Left kidney (tissue), 8 donors: ENCODE measurements at places on chromosomes 4 and X. TPM values are rescaled to one million over a fixed set of nuclear protein-coding genes. Genes with fewer than 3 reads are reported as not detected.

- no peak for DNase-seq
Observed at GRCh38 chrX:25277574-25277973, 261.8 kb upstream of the ARX start.

- DNase-seq: no peak
Observed at GRCh38 chr4:184281231-184282139, 63.8 kb upstream of the ENPP6 start.

DNA sequence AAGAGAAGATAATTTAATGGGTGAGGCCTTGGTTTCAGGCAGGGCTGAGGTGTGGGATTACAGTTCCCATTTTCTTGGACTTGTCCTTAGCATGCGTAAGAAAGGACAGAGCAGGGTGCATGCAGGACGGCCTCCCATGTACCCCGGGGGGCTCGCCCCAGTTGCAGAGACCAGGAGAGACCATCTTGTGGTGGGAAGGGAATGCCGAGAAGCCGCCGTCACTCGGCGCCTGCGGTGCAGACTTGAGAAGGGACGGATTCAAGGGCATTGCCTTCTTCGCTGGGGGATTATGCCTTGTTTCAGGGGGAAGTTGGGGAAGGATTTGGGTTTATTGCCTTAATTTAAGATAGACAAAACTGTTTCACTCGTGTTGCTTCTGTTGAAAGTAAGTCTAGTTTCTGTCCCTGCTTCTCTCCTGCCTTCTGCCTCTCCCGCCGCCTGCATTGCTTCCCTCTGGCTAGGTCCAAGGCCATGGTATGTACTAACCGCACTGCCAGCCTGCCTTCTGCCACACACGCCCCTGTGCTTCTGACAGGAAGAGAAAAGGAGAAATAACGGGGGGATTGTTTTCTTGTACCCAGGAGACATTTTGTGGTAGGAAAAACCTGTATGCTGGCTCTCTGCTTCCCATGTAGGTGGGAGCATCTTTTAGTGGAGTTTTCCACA is 175.9 kb downstream of the DCLK2 start:
- no peak for DNase-seq

CCDC110 gene
- polyA plus RNA-seq: 2.7 TPM

AKAP4 gene
- polyA plus RNA-seq: 0.07 TPM

DNA sequence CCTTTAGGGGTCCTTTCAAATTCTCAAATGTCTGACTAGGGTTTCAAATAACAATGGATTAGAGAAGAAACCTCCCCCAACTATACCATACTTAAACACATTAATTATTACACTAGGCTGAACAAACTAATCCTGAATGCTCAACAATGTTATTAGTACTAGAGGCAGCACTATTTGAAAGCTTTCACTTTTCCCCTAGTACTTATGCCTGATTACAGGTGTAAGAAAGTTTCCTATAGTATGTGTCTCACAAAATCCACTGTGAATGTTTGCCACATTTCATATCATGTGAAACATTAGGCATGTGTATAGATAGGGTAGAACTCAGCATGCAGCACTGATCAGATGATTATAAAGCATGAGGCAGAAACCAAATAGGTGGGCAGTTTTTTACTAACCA is 336.2 kb downstream of the ZNF674 start:
- no peak for DNase-seq

DNA sequence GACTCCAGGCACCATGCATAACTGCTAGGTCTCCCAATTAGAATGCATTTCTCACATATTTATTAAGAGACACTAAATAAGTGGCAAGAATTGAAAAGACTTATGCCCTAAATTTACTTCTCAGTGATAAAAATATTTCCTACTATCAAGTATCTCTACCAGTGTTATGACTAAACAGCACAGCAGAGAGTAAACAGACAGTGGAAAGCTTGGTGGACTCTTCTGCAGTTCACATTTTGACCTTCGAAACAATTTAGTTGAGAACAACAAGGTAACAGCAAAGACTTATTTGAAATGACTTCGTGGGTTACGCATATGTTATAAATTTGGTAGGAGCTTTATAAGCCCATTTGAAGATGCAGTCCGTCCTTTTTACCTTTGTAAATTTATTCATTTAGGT is 16.3 kb upstream of the MAML3 start:
- no peak for DNase-seq

DNA sequence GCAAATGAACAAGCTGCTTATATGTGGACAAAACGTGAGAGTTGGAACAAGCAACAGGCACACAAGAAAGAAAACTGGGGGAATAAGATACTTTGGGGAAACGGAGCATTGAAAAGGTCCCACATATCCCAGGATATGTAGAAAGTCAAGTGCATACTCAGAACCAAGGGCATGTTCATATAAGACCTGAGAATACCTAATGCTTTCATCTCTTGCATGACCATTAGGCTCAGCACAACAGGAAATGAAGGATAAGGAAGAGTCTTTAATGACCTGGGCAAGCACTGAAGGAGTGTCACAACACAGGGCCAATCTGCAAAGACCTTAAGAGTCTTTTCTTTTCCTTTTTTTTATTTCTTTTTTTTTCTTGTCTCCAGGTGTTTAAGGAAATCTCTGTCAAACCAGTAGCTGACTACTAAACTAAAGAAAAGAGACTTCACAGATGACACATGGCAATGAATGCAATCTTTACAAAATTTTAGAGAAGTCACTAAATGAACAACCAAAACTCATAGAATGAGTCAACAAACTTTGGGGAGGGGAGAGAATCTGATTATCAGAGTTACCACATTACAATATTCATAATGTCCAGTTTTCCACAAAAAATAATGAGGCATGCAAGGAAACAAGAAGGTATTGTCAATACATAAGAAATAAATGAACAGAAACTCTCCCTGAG is 67.9 kb upstream of the STK26 start:
- no peak for DNase-seq

GRCh38 chr4:2924765-2925301 is 38.4 kb downstream of the NOP14 start:
- no peak for DNase-seq

GRCh38 chr4:138162259-138162658 is 79.9 kb downstream of the SLC7A11 start:
- no peak for DNase-seq

- DNase-seq: no peak
Observed at GRCh38 chr4:16227462-16227868, 1.2 kb upstream of the TAPT1 start.

- DNase-seq: no peak
Observed at GRCh38 chrX:154063234-154063633, 34.3 kb downstream of the MECP2 start.

DNA sequence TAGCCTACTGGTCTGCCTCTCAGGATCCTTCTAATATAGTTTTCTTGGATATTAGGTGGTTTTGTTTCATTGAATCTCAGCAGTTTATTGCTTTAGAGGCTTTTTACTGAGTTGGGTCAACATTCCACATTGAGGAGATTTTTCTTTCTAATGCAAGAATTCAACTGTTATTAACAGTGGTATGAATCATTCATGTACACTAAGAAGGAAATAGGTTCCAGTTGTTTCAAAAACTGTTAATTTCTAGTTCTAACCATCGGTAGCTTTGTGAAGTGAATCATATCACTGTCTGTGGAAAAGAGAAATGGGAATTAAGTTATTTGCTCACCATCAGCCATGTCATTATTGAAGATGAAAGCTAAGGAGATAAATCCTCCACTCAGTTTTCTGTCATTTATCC is 331.5 kb downstream of the RPA4 start:
- DNase-seq: no peak

DNA sequence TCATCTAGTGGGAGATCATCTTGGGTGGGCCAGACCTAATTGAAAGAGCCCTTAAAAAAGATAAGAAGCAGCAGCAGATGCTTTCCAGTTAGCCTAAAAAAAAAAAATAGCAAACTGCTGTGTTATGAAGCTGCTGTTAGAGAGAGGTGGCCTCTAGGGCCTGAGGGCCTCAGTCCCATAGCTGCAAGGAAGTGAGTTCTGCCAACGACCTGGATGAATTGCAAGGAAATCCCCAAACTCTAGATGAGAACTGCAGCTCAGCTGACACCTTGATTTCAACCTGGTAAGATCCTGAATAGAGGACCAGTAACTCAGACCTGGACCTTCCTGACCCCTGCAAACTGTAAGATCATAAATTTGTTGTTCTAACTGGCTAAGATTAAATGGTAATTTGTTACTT is 275.2 kb downstream of the TENM3 start:
- DNase-seq: no peak

GRCh38 chrX:10526451-10526850 is 93.9 kb downstream of the MID1 start:
- no peak for DNase-seq

DNA sequence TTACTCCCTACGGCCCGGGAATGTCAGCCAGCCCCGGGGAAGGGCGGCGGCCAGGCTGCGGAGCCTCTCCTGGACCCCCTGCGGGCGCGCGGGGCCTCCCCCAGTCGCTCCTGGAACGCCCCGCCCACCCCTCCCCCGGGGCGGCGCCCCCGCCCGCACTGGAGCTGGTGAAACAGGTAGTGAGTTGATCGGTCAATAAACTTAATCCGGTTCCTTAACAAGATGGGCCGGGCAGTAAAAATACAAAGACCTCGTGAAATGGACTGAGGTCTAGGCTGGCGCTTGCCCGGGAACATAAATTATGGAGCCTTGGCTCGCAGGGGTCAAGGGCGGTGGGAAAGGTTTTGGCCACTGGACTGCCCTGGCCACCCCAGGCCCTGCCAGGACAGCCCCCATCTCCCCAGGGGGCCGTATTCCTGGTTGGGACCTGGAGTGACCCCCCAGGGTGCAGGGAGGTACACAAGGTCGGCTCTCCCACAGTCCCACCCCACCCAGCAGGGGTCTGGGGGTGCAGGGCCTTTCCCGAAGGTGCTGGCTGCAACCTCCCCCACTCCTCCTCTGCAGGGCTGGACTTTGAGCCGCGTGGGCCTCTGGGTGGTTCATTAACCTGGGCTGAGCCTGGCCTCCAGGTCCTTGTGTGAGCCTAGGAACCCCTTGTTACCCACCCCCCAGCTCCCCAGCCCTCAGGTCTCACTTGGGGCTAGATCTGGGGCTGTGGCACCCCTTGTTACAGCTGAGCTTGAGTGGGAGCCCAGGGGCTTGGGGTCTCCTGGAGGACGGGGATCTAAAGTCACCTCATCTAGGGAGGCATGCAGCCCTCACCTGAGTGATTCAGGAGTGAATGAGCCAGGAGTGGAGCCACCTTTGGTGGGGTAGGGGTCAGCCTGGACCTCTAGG is 2.5 kb downstream of the FGFR3 start:
- DNase-seq: no peak

- no peak for DNase-seq
Observed at GRCh38 chrX:107451731-107452130, 2.3 kb downstream of the FRMPD3 start.

DNA sequence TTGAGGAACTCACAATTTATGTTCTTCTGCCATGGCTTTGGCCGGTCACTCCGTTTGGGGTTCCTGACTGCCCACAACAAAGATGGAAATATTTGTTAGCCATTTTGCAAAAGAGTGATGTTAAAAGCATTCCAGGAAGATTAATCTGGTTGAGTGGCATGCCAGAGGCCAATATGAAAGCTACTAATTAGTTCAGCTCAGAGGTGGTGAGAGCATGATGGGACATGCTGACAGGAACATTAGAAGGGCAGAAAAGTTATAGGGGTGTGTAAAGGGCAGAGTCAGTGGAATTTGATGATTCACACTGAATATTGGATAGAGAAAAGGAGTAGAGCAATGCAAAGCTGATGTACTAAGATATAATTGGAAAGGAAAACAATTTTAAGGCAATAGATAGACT is 94.4 kb downstream of the TLL1 start:
- DNase-seq: no peak

ASB5 gene
- 0.18 TPM for polyA plus RNA-seq

CSAG1 gene
- polyA plus RNA-seq: not detected

DNA sequence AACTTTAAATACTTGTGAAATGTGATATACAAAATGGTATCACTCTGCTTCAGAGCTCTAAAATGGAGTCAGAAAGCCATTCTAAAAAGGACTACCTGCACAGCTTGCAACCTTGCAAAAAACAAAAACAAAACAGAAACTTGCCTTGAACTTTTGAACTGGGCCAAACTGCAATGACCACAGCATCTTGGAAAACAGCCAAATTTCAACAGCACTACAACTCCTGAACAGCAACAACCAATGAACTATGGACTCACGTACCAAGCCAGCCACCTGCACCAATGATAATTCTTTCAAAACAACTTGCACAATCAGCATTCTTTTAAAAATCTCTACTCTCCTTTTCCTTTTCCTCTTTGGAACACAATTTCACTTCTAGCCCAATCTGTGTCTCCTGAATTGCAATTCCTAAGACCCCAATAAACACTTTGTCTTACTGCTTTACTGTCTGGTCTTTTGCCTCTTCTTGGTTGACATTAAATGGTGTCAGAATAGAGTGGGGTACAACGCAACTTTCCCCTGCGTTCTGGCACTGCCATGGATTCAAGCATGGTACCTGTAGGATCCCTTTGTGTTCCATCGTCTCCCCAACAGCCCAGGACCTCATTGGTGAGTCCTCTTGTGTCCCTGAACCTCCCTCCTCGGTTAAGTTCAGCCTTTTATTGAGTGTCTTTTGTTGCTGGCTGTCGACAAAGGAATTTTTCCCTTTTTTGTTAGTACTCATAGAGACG is 35.7 kb upstream of the FMR1 start:
- DNase-seq: no peak

DNA sequence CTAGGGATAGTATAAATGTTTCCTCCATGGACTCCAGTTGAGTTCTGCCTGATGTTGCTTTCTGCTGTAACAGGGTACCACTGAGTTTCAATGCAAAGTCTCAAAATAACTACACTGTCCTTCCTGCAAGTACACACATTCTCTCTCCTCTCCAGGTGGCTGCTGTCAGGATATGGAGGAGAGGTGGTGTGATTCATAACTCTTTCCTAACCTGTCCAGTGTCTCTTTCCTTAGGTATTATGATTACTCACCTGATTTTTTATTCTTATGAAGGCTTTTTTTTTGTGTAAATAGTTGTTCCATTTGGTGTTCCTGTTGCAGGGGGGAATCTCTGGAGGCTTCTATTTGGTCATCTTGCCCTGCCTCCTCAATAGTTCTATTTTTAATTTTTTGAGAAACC is 39.8 kb upstream of the POF1B start:
- DNase-seq: no peak

DNA sequence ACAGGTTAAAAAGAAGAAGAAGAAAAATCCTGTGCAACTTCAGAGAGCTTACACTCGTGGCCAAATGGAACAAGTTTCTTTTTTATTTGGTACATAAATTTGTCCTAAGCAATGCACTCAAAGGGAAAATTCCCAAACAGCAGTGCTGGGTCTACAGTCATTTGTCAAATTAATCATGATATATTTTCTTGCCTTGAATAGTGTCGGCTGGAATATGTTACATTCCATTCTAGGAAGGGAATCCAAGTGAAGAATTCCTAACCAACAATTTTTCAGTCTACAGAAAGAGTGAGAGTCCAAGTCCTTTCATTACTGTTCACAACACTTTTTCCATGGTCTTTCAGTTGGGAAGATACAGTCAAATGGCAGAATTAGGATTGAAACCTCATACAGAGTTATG is 63.9 kb downstream of the HAND2 start:
- no peak for DNase-seq

DNA sequence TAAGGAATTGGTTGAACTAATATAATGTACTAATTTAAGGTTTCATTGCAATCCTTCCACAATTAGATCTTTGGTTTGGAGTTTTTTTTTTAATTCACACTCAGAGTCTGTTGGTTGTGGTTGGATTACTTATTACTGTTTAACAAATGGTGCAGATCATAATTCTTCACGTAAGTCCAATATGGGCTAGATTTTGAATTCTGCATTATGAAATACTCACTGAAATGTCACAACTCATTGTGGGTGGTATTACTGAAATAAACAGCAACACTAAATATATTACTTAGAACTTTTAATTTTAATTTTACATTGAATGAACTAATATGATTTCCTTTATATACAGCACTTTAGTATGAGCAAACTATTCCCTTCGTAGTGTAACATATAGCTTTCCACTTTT is 94.2 kb upstream of the MYOZ2 start:
- DNase-seq: no peak

MAOA gene
- polyA plus RNA-seq: 19.4 TPM

RADX gene
- 9.3 TPM for polyA plus RNA-seq
